Dorsolateral prefrontal cortex (tissue), 122 donors: ENCODE measurements at places on chromosomes 7 and 10.

GRCh38 chr10:22433875-22434274 is 88.6 kb downstream of the SPAG6 start:
- DNase-seq: no peak

DNA sequence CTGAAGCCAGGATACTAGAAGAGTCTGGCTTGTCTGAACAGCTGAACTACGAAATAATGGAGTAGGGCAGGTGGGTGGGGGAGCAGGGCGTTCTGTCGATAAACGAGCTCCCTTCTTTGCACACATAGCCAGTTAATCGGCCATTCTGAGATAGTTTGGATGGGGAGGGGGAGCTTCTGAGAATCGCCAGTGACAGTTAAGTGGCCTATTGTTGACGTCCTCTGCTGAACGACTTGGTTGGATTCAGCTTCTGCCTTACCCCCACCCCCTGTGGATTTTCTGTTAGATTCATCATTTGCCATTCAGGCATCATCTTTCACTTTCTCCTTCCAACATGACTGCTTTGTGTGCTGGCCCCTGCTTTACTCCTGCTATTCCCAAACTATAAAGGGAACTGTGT is 520 bp downstream of the CPA5 start:
- no peak for DNase-seq

DNA sequence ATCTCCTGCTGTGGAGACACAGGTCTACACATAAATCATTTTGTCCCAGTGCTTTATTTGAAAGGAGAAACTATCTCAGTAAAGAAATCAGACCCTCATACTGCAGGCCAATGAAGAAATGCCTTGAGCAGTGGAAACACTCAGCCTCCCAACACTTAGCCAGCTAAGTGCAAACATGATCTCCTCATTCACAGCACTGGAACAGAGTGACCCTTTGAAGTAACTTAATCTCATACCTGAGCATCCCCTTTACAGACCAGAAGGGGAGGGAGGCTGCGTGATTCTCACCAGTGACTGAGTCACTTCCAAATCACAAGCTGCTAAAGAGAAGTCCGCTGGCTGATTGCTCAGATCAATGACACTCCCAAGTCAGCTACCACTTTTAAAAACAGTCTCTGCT is 4.5 kb downstream of the CHST15 start:
- DNase-seq: no peak

DNA sequence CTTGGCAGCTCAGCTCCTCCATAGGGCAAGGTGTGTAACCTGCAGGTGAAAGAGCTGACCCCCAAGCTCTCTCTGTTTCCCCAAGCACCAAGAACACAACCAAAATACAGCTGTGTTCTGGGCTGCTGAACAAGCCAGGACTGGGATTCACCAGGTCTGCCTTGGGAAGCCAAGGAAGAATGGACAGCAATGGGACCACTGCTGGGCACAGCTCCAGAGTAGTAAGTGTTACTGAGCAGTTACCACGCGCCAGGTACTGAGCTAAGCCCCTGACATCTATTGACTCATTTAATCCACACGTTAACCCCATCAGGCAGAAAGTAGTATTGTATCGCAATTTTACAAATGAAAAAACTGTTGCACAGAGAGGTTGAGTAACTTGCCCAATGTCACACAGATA is 168.3 kb downstream of the GRID1 start:
- no peak for DNase-seq

- DNase-seq: no peak
These were observed 80.4 kb upstream of the CDK6 start for GRCh38 chr7:92916770-92917224.

GRCh38 chr7:157139111-157139809 is 534 bp downstream of the UBE3C start:
- peak; percentile 14 for DNase-seq

- no peak for DNase-seq
These were observed 247.0 kb upstream of the MKI67 start for GRCh38 chr10:128373071-128373749.

GRCh38 chr7:82317760-82318159 is 125.8 kb downstream of the CACNA2D1 start:
- no peak for DNase-seq

GRCh38 chr10:67779465-67780203 is 58.4 kb downstream of the DNAJC12 start:
- peak; percentile 72 for DNase-seq

GRCh38 chr7:109479388-109479787 is 909.7 kb downstream of the DNAJB9 start:
- DNase-seq: no peak

- no peak for DNase-seq
These were observed 22.1 kb upstream of the UMAD1 start for GRCh38 chr7:7618410-7618809.

GRCh38 chr10:75546004-75546403 is 114.6 kb downstream of the LRMDA start:
- DNase-seq: no peak
